Activated naive CD4-positive, alpha-beta T cell (primary cell): ENCODE measurements at places on chromosomes 11 and 22.

GRCh38 chr11:90594658-90595057 is 371.8 kb upstream of the CHORDC1 start:
- no peak for DNase-seq

GRCh38 chr22:40855979-40856512 is 393 bp downstream of the ST13 start:
- DNase-seq = peak; percentile 23

DNA sequence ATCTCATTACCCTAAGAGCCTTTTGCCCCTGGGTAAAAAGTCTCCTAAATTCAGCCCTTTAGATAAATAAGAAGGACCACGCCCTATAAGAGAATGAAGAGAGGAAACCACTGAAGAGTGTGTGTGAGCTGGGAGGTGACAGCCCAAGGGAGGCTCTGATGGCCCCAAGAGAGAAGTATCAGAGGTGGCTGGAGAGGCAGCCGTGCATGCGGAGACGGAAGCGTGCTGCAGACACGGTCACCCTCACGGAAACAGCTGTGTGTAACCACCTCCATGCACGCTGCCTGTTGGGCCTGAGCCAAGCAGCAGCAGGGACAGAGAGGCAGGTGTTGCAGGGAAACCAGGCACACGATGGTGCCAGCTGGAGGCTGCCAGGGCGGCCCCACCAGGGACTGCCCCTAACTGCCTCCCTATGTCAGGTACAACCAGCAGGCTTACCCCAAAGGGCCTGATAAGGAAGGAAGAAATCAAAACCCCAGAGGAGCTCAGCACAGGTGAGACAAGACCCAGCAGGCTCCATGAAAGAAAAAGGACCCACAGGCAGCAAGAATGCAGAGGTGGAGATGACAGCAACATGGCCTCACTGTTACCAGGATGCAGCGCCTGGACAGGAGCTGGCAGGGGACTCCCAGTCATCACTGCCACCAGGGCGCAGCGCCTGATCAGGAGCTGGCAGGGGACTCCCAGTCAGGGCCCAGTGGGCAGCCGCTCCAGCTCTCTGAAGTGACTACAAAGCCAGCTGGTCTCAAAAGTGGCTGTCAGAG is 7.8 kb downstream of the LARGE2 start:
- DNase-seq = no peak

- DNase-seq = no peak
These were observed 1524.9 kb downstream of the BRD1 start for GRCh38 chr22:48302657-48303368.

DNA sequence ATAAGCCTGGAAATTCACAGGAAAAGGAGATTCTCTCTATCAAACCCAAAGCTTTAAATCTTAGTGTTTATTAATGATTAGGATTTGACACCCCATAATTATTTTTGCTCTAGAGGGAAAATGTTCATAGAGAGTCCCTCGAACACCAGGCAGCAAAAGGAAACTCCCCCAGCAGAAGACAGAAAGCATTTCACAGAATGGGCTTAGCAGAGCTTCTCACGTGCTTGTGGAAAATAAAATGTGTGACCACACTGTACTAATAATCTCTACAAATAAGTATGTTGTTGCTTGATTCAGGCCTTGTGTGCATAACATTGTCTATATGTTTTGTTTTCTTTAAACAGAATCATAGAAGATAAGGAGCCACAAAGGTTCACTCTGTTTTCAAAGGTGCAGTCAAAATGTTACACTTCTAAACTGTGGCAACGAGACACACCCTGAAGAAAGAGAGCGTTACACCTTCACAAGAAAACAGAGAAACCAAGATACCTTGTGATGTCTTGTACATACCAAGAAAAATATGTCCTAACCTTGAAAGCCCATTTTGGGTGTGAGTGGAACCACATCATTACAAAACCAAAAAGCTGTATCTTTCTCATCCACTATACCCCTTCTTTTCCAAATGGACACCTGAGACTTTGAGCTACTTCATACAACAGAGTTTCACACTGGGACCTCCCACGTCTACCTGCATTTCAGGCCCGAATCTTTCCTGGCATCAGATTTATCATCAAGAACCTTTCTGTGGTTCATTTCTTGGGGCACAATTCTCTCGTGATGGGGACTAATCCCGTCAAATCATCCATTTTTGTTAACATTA is 282.5 kb downstream of the ETS1 start:
- no peak for DNase-seq

GRCh38 chr22:41446639-41447434 is at the start of gene TOB2:
TSS of gene TOB2 (minus strand) at chr22:41446801. CDS start at chr22:41437345, 9,456 bp downstream.
- peak; percentile 92 for DNase-seq

GRCh38 chr11:108137212-108137611 is 15.8 kb downstream of the ACAT1 start:
- DNase-seq = no peak

DNA sequence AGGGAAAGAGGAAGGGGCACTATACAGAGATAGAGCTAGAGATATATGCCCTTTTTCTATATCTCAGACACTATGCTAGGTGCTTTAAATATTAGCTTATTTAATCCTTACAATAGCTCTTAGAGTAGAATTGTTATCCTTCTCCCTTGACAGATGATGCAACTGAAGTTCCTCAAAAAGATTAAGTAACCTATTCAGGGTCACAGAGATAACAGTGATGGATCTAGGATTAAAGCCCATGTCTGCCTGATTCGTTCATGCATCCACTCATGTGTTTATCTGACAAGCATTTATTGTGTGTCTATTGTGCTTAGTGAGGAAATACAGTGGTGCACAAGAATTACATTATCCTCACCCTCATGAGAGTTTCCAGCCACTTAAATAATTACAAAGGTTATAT is 8.7 kb downstream of the CCDC83 start:
- DNase-seq = no peak

DNA sequence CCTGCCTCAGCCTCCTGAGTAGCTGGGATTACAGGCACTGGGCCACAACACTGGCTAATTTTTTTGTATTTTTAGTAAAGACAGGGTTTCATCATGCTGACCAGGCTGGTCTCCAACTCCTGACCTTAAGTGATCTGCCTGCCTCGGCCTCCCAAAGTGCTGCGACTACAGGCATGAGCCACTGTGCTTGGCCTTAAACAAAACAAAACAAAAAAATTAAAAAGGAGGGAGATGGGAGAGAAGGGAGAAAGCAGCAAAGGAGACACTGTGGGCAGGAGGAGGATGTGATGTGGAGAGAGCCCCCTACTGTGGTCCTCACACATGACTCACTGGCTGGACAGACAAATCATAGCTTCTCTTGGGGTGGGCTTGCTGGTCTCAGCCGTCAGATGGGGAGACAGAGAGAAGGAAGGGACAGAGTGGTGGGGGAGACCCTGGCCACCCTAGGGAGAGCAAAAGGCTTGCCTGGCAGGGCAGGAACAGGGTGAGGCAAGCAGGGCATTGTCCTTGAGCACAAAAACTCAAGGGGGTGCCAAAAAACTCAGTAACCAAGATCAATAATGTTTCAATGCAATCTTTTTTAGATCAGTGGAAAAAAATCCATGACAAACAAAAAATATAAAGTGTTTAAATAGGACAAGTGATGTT is 31.6 kb downstream of the TPST2 start:
- DNase-seq = no peak

- DNase-seq = peak; percentile 71
These were observed 399 bp downstream of the ZNF143 start for GRCh38 chr11:9461063-9461759.

- no peak for DNase-seq
These were observed 18.7 kb upstream of the PANX2 start for GRCh38 chr22:50151571-50152537.

- DNase-seq = no peak
These were observed 300 bp downstream of the WNT11 start for GRCh38 chr11:76206077-76206326.

DNA sequence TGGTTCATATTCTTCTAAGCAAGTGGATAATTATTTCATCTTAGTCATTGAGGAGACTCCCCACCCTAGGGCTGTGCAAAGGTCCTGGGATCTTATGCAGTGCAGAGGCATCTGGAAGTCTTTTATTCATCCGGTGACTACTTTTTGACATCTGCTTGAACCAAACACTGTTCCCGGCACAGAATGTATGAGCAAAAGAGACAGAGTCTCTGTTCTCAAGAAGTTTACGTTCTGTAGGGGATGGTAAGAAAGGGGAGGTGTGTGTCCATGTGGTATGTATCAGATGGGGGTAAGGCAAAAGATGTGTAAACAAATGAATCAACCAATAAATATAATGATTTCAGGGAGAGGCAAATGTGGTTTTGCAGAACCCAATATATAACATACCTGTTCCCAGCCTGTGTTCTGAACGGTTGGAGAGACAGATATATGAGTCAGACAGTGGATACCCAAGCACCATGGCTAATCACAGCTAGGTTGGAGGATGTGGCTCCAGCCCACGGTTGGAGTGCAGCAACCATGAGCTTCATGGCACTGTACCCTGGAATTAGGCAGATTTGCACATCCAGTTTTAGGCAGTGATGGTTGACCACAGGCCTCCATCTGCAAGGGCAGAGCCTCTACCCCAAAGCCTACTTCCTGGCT is 75.1 kb upstream of the CADM1 start:
- no peak for DNase-seq

GRCh38 chr11:34191578-34191977 is 86.1 kb downstream of the NAT10 start:
- no peak for DNase-seq

DNA sequence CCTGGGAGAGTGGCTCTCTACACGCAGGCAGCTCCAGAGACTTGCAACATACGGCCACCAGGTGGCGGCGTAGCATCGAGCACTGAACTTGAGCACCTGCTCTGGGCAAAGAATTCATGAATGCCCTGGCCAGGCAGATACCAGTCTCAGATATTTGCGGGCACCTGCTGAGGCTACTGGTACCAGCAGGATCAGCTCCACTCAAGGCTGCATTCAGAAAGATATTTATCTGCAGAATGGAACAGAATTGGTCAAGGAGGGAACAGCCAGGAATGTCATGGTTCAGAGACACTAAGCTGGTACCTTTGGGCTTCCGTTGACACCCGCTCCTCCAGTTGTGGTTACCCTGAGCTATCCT is 10.8 kb upstream of the CCDC86 start:
- peak; percentile 62 for DNase-seq

- no peak for DNase-seq
These were observed 23.9 kb upstream of the DRICH1 start for GRCh38 chr22:23655891-23656475.

- DNase-seq = no peak
These were observed 34.9 kb upstream of the CD82 start for GRCh38 chr11:44530413-44531115.

GRCh38 chr11:125167292-125167953 is 2.9 kb downstream of the PKNOX2 start:
- no peak for DNase-seq

DNA sequence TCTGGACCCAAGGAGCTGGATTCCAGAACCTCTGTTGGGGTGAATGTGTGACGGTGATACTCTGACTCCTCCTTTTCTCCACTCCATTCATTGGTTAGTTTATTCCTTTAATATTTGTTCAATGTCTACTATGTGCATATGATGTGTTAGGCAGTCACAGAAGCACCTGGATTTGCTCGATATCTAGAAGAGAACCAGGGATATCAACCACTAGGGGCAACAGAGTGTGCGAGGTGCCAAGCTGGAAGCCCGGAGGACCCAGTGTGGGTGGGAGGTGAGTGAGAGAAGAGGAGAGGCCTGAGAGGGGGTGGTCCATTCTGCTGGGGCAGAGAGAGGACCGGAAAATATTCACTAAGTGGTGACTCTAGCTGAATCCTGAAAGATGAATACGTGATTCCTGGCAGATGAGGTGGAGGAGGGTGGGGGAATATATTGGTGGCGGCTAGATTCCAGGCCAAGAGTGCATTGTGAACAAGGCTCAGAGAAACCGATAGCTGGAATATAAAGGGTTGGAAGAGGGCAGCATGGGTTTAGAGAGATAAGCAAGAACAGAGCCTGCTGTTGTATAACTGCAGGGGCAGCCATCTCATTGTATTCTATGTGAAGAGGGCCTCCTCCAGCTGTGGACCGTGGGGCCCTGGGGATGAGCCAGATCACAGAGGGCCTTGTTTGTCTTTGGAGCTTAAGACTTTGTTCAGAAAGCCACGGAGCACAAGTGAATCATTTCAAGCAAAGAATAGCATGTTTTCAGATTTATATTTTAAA is 6.9 kb upstream of the TIMP3 start:
- DNase-seq = no peak

DNA sequence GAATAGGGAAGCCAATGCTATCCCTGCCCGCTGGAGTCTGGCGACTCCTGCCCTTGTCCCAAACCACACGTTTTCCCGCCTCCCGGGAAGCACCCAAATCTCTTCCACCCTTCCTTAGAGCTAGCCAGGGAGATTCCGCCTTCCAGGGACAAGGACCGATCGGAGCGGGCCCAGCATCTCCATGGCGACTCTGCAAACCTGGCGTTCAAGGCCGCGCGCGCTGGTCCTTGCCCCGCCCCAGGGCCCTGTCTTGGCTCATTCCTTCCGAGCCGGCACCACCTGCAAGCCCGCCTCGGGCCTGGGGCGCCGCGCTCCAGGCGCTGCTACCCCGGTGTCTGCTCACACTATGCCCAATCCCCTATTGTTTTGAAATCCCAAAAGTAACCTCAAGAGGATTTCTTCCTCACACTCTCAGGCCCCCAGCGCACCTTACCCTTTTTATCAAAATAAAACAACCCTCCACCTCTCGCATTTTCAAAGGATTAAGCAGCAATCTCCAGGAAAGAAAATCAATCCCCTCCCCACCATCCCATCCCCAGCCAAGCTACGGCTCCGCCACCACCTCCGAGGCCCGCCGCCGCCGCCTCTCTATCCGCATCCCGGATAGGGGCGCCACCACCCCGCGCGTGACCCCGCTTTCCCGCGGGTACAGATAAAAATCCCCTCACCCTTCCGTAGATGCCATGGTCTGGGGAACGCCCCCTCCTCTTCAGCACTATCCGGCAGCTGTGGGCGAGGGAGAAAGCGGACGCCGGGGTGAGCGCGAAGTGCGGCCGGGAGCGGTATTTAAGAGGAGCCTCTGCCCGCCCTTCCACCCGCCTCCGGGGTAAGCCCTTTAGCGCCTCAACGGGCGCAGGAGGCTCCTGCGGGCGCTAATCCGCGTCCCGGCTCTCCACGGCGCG is 825 bp downstream of the SLC1A2 start:
- no peak for DNase-seq

GRCh38 chr22:20131597-20131858 is at the start of gene ZDHHC8:
TSS of gene ZDHHC8 (plus strand) at chr22:20131804. CDS start at chr22:20131948, 144 bp downstream.
- DNase-seq = peak; percentile 57
